Epithelial cell of proximal tubule (primary cell): ENCODE measurements at places on chromosomes 5 and 9.

GRCh38 chr9:79970146-79970425 is 398.3 kb downstream of the TLE4 start:
- no peak for DNase-seq

- DNase-seq: no peak
These were observed 362.4 kb downstream of the CDH18 start for GRCh38 chr5:19625562-19625961.

GRCh38 chr9:112433499-112434392 is 52.9 kb upstream of the KIAA1958 start:
- no peak for DNase-seq

- no peak for DNase-seq
These were observed 83.2 kb upstream of the FST start for GRCh38 chr5:53397141-53397757.

- DNase-seq: no peak
These were observed 121.1 kb downstream of the LMNB1 start for GRCh38 chr5:126897851-126898630.
